Foreskin keratinocyte (primary cell): ENCODE measurements at places on chromosomes 12 and 14. TPM values are rescaled to one million over a fixed set of nuclear protein-coding genes. Genes with fewer than 3 reads are reported as not detected.

The KCNC2 gene
- not detected in 2 replicates for polyA plus RNA-seq

The OTX2 gene
- polyA plus RNA-seq, result not detected in 2 replicates

The SMIM41 gene
- polyA plus RNA-seq, result not detected in 2 replicates

The CLEC7A gene
- polyA plus RNA-seq, result 0.03 and 0.09 TPM in 2 replicates

The AMDHD1 gene
- 0.12 and 0.14 TPM in 2 replicates for polyA plus RNA-seq

The AQP2 gene
- not detected in 2 replicates for polyA plus RNA-seq

The CEBPE gene
- polyA plus RNA-seq, result not detected in 2 replicates

The LMNTD1 gene
- not detected in 2 replicates for polyA plus RNA-seq

The MYO1A gene
- polyA plus RNA-seq, result 0.04 TPM in 1 of 2 replicates, not detected in the other

The GLRX5 gene
- polyA plus RNA-seq, result 70.0 and 70.4 TPM in 2 replicates

The NID2 gene
- 0.97 and 1.7 TPM in 2 replicates for polyA plus RNA-seq

The PTPN6 gene
- 21.8 and 24.9 TPM in 2 replicates for polyA plus RNA-seq

The CELA1 gene
- not detected in 2 replicates for polyA plus RNA-seq

The TRAFD1 gene
- polyA plus RNA-seq, result 14.0 and 16.0 TPM in 2 replicates

The GALNT6 gene
- 25.2 and 26.0 TPM in 2 replicates for polyA plus RNA-seq

The FITM1 gene
- polyA plus RNA-seq, result 0.17 and 0.21 TPM in 2 replicates

The FAIM2 gene
- not detected in 2 replicates for polyA plus RNA-seq

The COX6A1 gene
- 947 and 1,045 TPM in 2 replicates for polyA plus RNA-seq

The MMP17 gene
- 25.1 and 50.0 TPM in 2 replicates for polyA plus RNA-seq

The PSMC6 gene
- 63.6 and 78.5 TPM in 2 replicates for polyA plus RNA-seq

The LRRC10 gene
- not detected in 2 replicates for polyA plus RNA-seq

The GLS2 gene
- polyA plus RNA-seq, result 0.55 and 0.71 TPM in 2 replicates

The HECTD1 gene
- 26.4 and 29.4 TPM in 2 replicates for polyA plus RNA-seq

The KLHDC1 gene
- 0.20 and 0.24 TPM in 2 replicates for polyA plus RNA-seq

The ZDHHC22 gene
- not detected in 2 replicates for polyA plus RNA-seq

The FGFR1OP2 gene
- 17.5 and 22.3 TPM in 2 replicates for polyA plus RNA-seq

The SYCP3 gene
- polyA plus RNA-seq, result 0.07 TPM in 1 of 2 replicates, not detected in the other

The KLRK1 gene
- not detected in 2 replicates for polyA plus RNA-seq

The DPPA3 gene
- not detected in 2 replicates for polyA plus RNA-seq

The MAP1LC3B2 gene
- polyA plus RNA-seq, result 1.9 and 2.3 TPM in 2 replicates

The NPFF gene
- polyA plus RNA-seq, result 0.18 TPM in 1 of 2 replicates, not detected in the other

The ASPG gene
- 0.08 TPM in 1 of 2 replicates, not detected in the other for polyA plus RNA-seq

The STYK1 gene
- 1.2 and 1.3 TPM in 2 replicates for polyA plus RNA-seq

The CIT gene
- polyA plus RNA-seq, result 3.9 and 5.2 TPM in 2 replicates

The GRIN2B gene
- not detected in 2 replicates for polyA plus RNA-seq

The TCL1A gene
- polyA plus RNA-seq, result not detected in 2 replicates

The INSM2 gene
- not detected in 2 replicates for polyA plus RNA-seq

The PLA2G1B gene
- not detected in 2 replicates for polyA plus RNA-seq

The CTSG gene
- polyA plus RNA-seq, result not detected in 2 replicates

The SMCO2 gene
- 1.1 TPM in 2 replicates for polyA plus RNA-seq
